ENCODE measurements at places on chromosomes 13 and 19. TPM values are rescaled to one million over a fixed set of nuclear protein-coding genes. Genes with fewer than 3 reads are reported as not detected.

Gene TNNI3
- 2.6 TPM for polyA plus RNA-seq

Gene RGS9BP
- polyA plus RNA-seq: 0.37 TPM

Gene GJA3
- polyA plus RNA-seq: 0.22 TPM

Gene CD79A
- polyA plus RNA-seq: 0.31 TPM

Gene ZSCAN18
- 22.9 TPM for polyA plus RNA-seq

Gene GRIN3B
- 0.01 TPM for polyA plus RNA-seq

Gene PLK5
- 0.53 TPM for polyA plus RNA-seq

Gene LMTK3
- 2.9 TPM for polyA plus RNA-seq

Gene SLC5A5
- polyA plus RNA-seq: 0.04 TPM

All from esophagus (tissue), 2 donors.